Thoracic aorta (tissue), 2 donors: ENCODE measurements at places on chromosomes 6 and 20.

- no peak for DNase-seq
These were observed 10.5 kb downstream of the STMN3 start for GRCh38 chr20:63642527-63643247.

DNA sequence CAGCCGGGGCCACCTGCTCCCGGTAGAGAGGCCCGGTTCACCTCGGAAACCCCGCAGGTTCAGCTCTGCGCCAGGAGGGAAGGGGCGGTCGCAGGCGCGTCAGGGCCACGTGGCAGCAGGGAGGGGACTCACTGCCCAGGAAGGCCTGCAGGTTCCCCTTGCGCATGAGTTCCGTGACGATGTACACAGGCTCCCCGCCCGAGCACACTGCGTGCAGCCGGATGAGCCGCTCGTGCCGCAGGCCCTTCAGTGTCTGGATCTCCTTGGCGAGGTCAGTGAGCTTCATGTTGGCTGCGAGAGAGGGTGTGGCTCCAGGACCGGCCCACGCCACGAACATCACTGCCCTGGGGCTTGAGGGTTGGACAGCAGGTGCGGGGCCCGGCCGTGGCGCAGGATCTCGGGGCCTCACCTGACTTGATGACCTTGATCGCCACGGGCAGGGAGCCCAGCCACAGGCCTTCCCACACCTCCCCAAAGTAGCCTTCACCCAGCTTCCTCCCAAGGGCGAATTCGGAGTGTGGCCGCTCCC lies 4.9 kb upstream of the PTK6 start:
- DNase-seq, result no peak

- peak; percentile 4 for DNase-seq
These were observed 634 bp downstream of the HSF2 start for GRCh38 chr6:122400121-122400450.

GRCh38 chr6:140160494-140160893 lies 786.0 kb upstream of the CITED2 start:
- no peak for DNase-seq

- no peak for DNase-seq
These were observed 83.8 kb downstream of the GJA10 start for GRCh38 chr6:89977808-89978748.

- no peak for DNase-seq
These were observed 1183.8 kb downstream of the HACE1 start for GRCh38 chr6:103675807-103676406.

GRCh38 chr20:10798811-10799210 lies 125.0 kb upstream of the JAG1 start:
- DNase-seq, result no peak

- no peak for DNase-seq
These were observed 269.3 kb downstream of the FOXA2 start for GRCh38 chr20:22315073-22315472.

- DNase-seq, result no peak
These were observed 19.1 kb upstream of the HLA-DQB1 start for GRCh38 chr6:32685603-32686002.

DNA sequence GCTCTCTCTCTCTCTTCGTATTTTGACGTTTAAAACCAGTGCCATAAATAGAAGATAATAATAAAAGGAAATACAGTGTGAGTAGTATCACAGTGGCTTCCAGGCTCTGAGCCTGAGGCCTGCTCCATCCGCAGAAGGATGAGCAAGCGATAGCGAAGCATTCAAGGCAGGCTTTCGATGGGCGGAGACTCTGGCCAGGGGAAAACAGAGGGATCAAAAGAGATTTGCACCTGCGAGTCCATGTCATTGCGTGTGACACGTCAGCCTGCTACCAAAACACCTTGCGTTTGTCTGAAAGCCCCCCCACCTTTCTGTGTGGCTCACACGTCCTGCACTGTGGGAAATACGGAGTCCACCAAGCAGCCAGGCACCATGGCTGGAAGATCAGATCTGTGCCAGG lies 377.3 kb upstream of the SULF2 start:
- DNase-seq, result no peak

DNA sequence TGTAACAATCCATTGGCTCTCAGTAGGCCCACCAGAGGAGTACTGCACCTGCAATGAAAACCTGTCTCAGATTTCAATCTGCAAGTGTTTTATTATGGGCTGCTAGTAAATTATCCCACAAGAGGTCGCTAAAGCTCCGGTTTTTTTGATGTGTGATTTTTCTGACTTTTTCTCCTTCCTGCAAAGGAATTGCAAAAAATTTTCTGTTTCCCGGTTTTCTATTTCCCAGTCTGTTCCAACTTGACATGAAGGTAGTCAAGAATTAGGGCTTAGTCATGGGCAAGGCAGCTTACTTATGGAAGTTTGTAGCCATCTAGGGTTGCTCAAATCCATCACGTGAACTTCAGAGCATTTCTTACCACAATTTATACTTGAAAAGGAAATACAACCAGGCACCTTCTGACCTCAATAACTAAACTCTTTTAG lies 38.5 kb upstream of the AHI1 start:
- DNase-seq, result no peak

DNA sequence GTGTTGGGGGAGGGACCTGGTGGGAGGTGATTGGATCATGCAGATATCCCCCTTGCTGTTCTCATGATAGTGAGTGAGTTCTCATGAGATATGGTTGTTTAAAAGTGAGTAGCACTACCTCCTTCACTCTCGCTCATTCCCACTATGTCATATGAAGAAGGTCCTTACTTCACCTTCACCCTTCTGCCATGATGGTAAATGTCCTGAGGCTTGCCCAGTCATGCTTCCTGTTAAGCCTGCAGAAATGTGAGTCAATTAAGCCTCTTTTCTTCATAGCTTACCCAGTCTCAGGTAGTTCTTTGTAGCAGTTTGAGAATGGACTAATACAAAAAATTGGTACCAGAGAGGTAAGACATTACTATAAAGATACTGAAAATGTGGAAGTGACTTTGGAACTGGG lies 425.9 kb downstream of the HTR1B start:
- no peak for DNase-seq

DNA sequence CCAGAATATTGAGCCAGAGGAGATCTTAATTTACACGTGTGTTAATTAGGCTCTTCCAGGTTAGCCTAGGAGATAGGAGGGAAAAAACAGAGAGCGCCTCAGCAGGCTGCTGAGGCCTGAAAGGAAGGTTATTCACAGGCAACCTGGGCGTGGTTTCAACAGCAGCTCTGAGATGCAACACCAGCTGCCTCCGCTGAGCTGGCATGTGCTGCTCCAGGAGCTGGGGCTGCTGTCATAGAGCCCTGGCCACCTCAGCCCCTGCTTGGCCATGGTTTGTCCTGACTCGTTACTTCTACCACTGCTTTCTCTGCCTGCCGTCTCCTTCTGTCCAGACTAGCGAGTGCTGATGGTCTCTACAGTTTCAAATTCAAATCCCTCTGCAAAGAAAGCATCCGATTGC lies 32.4 kb upstream of the RPP40 start:
- no peak for DNase-seq

- no peak for DNase-seq
These were observed 31.6 kb downstream of the CD83 start for GRCh38 chr6:14149053-14149738.

DNA sequence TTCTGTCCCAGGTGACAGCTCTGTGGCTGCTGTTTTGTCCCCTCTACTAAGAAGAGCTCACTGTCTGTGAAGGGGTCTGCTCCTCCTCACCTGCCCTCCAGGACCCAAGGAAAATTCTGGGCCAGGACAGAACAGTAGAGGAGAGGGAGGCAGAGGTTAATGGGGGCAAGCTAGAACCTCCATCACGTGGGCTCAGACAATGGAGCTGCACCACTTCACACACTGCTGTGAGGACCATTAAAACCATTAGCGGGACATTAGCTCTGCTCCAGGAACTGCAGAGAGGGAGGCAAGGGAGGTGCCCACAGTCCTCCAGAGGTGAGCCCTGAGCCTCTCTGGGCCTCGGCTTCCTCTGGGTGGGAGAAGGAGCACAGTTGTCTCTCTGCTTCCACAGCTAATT lies 78.4 kb downstream of the NOL4L start:
- DNase-seq, result no peak

GRCh38 chr6:45637611-45638257 lies 260.0 kb upstream of the SUPT3H start:
- no peak for DNase-seq

- DNase-seq, result no peak
These were observed 11.6 kb downstream of the JAG1 start for GRCh38 chr20:10662151-10662550.

DNA sequence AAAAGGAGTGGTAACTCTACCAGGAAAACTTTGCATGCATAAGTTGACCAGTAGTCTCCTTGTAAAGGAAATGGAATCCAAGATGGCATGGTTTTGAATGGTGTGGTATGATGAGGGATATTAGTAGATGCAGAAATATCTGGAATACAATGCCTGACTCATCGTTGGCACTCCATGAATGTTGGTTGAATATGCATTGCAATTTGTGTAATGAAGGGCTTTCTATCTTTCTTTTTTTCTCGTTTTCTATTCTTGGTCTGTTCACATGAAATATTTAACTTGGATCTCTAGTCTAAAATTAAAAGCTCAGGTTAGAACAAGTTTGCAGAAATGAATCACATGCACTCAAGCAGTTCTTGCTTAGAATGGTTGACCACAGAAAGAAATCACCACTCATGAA lies 277.3 kb upstream of the PRND start:
- no peak for DNase-seq

DNA sequence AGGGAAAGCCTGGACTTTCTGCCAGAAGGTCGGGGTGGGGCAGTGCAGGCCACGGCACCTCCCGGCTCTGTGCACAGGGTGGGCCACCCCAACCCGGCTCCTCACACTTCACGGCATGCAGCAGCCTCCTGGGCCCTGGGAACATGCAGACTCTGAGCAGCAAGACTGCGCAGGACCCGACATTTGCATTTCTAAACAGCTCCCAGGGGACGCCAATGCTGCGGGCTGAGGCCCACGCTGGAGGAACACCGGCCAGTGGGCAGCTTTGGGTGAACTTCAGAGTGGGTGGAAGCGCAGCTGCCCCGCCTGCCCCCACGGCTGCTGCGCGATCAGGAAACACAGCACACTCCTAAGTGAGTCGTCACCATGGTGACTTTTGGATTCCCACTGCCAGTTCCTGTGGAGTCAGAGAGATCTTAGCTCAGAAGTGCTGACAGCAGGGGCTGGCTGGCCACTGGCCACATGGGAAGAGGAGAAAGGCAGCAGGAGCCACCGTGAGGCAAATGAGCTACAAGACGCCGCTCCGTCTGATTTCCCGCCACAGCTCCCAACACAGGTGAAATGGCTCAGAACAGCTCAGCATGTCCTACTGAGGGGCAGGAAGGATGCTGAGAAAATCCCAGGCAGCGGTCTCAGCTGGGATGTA lies 52.1 kb downstream of the RNASET2 start:
- no peak for DNase-seq

GRCh38 chr6:164346631-164347030 lies 932.1 kb downstream of the QKI start:
- DNase-seq, result no peak

- no peak for DNase-seq
These were observed 106.8 kb upstream of the PREP start for GRCh38 chr6:105509506-105510331.

DNA sequence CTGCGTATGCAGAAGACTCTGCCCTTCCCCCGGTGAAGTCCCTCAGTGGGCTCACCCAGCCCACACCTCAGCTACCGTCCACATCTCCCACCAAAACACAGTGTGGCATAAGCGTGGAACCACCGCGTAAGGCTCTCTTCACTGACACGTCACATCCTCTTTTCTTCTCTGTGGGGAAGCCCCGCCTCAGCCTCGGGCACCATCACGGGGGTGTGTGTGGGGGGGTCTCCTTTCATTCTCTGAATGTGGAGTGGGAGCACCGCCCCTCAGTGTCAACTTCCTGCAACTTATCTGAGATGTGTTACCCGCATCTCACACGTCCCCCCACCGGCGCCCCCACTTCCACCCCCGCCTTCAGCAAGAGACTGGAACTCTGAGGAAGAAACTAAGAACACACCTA lies 388.4 kb upstream of the JARID2 start:
- DNase-seq, result no peak

GRCh38 chr20:9409352-9409751 lies 105.0 kb upstream of the LAMP5 start:
- DNase-seq, result no peak

- DNase-seq, result no peak
These were observed 77.8 kb downstream of the CD164 start for GRCh38 chr6:109304284-109305015.

- no peak for DNase-seq
These were observed 152.6 kb downstream of the THEMIS start for GRCh38 chr6:127748290-127748689.

DNA sequence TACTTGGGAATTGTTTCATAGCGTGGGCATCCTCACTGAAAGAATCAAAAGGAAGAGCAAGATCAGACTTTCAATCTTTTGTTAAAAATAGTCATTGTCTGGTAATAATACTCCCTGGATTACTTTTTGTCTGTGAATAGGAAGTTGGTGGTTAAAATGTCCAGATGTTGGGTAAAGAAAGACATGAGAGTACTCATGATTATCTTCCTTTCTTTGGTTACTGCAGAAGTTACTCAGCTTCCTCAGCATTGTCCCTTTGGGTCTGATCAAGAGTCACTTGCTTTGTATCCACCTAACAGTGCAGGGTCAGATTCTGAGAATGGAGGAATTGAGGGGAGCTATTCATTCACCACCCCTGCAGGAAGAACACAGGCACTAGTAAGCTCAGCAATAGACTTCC lies 54.6 kb downstream of the RIN2 start:
- no peak for DNase-seq

DNA sequence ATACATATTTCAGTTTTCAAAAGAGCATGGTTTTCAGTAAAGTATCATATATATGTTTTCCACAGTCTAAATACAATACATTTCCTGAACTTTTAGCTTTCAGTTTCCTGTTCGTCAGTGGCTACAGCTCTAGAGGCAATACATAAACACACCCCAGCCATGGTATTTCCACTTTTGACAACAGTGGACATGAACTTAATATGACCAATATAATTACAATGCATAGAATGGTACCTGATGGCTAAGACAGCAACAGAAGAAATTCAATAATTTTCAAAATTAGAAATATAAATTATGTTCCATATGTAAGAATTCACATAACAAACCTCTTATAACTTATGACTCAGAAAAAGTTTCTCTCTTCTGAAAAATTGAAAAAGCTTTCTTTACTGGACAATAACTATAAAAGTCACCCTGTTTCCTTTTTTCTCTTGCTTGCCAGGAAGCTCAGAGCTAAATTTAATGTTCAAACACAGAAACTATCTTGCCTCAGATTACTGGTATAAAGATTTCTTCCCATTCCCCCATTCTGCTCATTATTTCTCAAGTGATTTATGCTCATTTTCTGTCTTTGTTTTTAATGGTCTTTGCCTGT lies 19.2 kb downstream of the FKBP5 start:
- no peak for DNase-seq

- no peak for DNase-seq
These were observed 147.4 kb upstream of the RNF24 start for GRCh38 chr20:4162766-4163165.

- DNase-seq, result peak; percentile 3
These were observed 734 bp downstream of the TPBG start for GRCh38 chr6:82364087-82365015.
